ENCODE measurements at places on chromosomes 2 and 18. TPM values are rescaled to one million over a fixed set of nuclear protein-coding genes. Genes with fewer than 3 reads are reported as not detected.
A peak's percentile ranks its signal among the peaks of the same experiment; 100 is the strongest.

DNA sequence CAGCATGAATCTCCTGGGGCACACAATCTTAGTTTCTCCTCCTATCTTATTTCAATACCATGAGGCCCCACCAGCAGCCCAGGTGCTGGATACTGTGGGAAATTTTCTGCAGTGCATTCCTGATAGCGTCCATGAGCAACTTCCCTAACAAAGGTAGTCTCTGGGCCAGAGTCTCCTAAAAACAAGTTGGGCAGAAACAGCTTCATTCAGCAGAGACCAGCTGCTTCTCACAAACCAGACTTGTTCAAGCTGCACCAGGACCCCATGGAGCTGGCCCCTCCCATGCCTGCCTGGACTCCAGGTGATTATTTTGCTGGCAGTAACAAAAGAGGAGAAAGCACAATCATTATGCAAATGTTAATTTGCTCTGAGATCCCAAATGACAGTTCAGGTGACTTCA is 31.4 kb downstream of the MYO5B start:
- no peak overlapping the region for H3K4me3 ChIP-seq
- H3K27me3 ChIP-seq = no peaks in the 10 kb centered on the region
- H3K27ac ChIP-seq = no peak overlapping the region
- no peak for DNase-seq
- H3K4me1 ChIP-seq = no peaks in the 10 kb centered on the region

DNA sequence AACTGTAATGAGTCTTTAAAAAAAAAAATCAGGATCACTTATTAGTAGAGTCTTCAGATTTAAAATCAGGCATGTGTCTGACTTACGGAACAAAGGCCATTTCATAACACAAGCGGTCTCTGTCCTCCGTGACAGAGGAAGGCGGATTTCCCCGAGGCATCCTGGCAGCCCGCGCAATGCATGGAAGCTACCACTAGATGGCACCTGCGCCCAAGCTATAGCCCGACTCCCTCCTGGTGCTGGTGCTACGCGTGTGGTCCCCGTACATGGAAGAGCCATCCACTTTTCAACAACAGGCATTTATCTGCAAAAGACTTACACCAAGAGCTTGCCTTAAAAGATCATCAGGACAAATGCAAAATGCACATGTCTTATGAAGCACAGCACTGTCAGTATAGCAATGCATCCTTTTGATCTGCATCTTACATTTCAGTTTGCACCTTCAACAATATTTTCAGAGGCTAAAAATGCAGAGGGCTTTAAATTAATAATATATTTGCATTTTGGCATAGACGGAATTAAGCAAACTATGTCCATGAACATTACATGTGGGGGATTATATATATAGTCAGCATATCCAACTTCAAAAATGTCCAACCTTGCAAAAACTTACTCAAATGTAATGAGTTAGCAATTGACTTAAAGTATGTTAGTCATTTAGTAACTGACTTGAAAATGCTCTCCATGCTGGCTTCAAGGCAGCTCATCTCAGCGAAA is 96.0 kb downstream of the ZNF516 start:
- no peaks in the 10 kb centered on the region for H3K36me3 ChIP-seq
- DNase-seq = peak; percentile 94
- no peak overlapping the region for H3K4me3 ChIP-seq
- no peaks in the 10 kb centered on the region for H3K27me3 ChIP-seq

- H3K27me3 ChIP-seq = no peaks in the 10 kb centered on the region
- H3K36me3 ChIP-seq = no peaks in the 10 kb centered on the region
- no peak overlapping the region for H3K27ac ChIP-seq
Measured at GRCh38 chr2:149169656-149170055, 131.2 kb downstream of the LYPD6B start.

DNA sequence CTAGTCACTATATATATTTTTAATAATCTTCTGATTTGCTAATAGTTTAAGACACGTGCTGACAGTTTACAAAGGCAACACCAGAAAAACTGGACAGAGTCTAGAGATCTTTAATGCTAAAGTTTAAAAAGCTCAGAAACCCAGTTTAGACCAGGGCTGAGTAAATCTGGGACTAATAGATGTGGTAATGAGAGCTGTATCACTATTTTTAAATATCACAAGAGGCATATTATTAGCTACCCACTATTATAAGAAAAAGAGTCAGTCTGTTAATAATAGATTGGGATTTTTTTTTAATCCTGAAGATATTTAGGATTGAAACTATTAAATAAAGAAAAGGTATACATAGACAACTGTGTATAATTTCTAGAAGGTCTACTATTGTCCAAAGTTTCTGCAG is 299.9 kb downstream of the ZEB2 start:
- H3K27ac ChIP-seq = no peak overlapping the region
- H3K4me3 ChIP-seq = no peak overlapping the region
- no peaks in the 10 kb centered on the region for H3K36me3 ChIP-seq
- H3K4me1 ChIP-seq = no peaks in the 10 kb centered on the region

DNA sequence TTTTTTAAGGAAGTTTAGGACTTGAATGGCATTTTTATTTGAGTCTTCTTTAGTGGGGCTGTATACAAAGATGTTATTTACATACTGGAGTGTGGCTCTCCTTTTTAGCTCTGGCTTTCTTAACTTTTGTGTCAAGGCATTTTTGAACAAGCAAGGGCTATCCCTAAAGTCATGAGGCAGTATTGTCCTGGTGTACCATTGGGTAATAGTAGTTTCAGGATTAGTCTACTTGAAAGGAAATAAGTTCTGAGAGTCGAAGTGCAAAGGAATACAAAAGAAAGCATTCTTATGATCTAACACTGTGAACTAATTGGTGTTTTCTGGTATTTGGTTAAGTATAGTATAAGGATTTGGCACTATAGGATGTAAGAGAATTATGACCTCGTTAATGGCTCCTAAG is 1.9 kb upstream of the CYP27A1 start:
- no peaks in the 10 kb centered on the region for H3K36me3 ChIP-seq
- DNase-seq = no peak
- no peak overlapping the region for H3K4me3 ChIP-seq
- no peak overlapping the region for H3K27ac ChIP-seq
- no peaks in the 10 kb centered on the region for H3K27me3 ChIP-seq

- DNase-seq = no peak
- H3K4me1 ChIP-seq = no peaks in the 10 kb centered on the region
- no peak overlapping the region for H3K4me3 ChIP-seq
- no peaks in the 10 kb centered on the region for H3K36me3 ChIP-seq
Measured at GRCh38 chr18:6013171-6013810, 118.0 kb upstream of the TMEM200C start.

- DNase-seq = peak; percentile 45
- H3K27ac ChIP-seq = no peak overlapping the region
- H3K36me3 ChIP-seq = no peaks in the 10 kb centered on the region
- H3K4me1 ChIP-seq = no peaks in the 10 kb centered on the region
Measured at GRCh38 chr18:74532511-74533025, 1.7 kb upstream of the CNDP1 start.

DNA sequence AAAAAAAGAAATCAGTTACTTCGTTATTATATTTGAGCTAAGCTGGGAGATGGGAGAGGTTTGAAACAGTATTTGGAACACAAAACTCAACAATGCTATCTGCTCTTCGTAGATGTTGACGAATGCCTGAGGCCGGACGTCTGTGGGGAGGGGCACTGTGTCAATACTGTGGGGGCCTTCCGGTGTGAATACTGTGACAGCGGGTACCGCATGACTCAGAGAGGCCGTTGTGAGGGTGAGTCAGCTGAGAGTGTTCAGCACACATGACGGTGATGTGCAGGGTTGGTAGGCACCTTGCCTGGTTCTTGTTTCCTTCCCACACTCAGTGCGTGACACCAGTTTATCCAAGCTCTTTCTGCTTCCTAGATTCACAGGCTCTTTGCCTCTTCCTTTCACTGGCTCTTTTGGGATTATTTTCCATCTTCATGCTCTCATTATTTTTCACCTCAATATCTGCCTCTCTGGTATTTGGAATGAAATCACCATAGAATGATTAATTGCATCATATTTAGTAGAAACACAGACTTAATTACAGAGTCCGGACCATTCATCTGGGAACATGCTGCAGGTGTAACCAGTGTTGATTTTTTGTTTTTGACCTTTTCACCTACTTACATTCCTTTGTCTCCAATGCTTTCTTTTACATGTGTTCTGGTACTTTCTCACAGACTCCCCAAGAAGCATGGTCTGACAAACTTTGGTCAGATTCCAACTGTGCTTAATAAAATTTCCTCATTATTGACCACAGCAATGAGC is 200.6 kb upstream of the RASGRP3 start:
- H3K27me3 ChIP-seq = no peaks in the 10 kb centered on the region
- H3K4me3 ChIP-seq = no peak overlapping the region
- DNase-seq = peak; percentile 79
- no peaks in the 10 kb centered on the region for H3K4me1 ChIP-seq
- H3K36me3 ChIP-seq = no peaks in the 10 kb centered on the region
- peak overlapping the region; percentile 65 for H3K27ac ChIP-seq

DNA sequence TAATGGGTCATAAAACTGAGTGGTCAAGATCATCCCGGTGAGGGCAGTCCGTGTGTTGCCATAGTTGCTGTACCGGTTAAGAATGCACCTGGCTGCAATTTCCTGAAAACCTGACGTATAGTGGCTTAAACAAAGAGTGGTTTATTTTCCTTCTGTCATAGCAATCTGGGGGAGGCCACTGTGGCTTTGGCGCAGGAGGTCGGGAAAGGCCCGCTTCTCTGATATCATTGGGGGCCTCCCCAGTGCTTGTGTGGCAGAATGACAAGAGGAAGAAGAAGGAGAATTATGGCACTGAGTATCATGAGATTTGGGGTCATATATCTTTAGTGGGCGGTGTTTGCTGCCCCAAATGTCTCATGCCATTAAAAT is 4.4 kb downstream of the C2orf92 start:
- H3K27me3 ChIP-seq = no peaks in the 10 kb centered on the region
- no peak overlapping the region for H3K27ac ChIP-seq
- H3K4me1 ChIP-seq = no peaks in the 10 kb centered on the region
- no peaks in the 10 kb centered on the region for H3K36me3 ChIP-seq
- no peak overlapping the region for H3K4me3 ChIP-seq

DNA sequence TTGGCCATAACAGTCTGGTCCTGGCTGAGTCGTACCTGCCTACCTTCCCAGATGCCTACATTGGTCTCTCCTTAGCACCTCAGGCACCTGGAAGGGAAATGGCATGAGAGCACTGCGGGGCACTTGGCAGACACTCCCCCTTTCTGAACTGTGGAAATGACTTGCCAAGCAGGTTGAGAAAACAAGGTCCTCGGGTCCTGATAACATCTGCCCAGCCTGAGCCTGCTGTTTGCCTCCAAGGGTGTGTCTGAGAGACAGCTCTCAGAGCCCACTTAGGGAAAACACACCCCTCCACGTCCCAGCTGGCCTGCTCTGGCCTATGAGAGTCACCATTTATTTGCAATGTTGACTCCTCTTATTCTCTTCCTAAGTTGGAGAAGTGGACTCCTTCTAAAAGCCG is 10.5 kb downstream of the FAM110C start:
- no peak overlapping the region for H3K27ac ChIP-seq
- H3K27me3 ChIP-seq = no peaks in the 10 kb centered on the region
- no peaks in the 10 kb centered on the region for H3K36me3 ChIP-seq
- DNase-seq = no peak

- DNase-seq = no peak
- H3K4me1 ChIP-seq = no peaks in the 10 kb centered on the region
- H3K36me3 ChIP-seq = no peaks in the 10 kb centered on the region
- no peak overlapping the region for H3K4me3 ChIP-seq
Measured at GRCh38 chr2:101464841-101465240, 10.1 kb downstream of the RFX8 start.

GRCh38 chr2:201777869-201778268 is 2.9 kb downstream of the ALS2 start:
- H3K27ac ChIP-seq = no peak overlapping the region
- no peak overlapping the region for H3K4me3 ChIP-seq
- H3K36me3 ChIP-seq = no peaks in the 10 kb centered on the region
- no peaks in the 10 kb centered on the region for H3K27me3 ChIP-seq
- DNase-seq = no peak

DNA sequence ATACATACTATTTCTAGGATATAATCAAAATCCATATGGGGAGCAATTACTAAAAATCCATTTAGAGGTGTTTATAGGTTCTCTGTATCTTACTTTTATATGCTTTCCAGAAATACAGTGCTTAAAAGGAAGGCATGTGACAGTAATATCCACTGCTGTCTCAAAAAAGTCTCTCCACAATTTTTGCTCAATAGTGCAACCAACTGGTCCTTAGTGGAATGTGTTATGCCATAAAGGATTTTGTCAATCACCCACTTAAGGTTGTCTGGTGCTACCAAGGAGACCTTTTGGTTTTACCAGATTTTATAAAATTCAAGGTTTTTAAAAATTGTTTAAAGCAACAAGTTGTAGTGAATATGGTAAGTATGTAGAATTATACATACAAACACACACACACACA is 328.5 kb upstream of the DSEL start:
- no peaks in the 10 kb centered on the region for H3K27me3 ChIP-seq
- no peaks in the 10 kb centered on the region for H3K4me1 ChIP-seq
- H3K4me3 ChIP-seq = no peak overlapping the region
- no peak overlapping the region for H3K27ac ChIP-seq

DNA sequence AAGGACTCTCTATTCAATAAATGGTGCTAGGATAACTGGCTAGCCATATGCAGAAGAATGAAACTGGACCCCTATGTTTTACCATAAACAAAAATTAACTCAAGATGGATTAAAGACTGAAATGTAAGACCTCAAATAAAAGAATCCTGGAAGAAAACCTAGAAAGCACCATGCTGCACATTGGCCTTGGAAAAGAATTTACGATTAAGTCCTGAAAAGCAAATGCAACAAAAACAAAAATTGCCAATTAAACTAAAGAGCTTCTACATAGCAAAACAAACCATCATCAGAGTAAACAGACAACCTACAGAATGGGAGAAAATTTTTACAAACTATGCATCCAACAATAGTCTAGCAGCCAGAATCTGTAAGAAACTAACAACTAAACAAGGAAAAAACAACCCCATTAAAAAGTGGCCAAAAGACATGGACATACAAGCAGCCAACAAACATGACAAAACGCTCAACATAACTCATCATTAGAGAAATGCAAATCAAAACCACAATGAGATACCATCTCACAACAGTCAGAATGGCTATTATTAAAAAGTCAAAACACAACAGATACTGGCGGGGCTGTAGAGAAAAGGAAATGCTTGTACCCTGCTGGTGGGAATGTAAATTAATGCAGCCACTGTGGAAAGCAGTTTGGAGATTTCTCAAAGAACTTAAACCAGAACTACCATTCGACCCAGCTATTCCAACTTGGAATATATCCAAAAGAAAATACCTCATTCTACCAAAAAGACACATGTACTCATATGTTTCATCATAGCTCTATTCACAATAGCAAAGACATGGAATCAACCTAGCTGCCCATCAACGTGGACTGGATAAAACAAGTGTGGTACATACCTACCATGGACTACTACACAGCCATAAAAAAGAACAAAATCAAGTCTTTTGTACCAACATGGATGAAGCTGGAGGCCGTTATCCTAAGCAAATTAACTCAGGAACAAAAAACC is 30.6 kb downstream of the SEPTIN10 start:
- DNase-seq = no peak
- no peaks in the 10 kb centered on the region for H3K36me3 ChIP-seq
- no peak overlapping the region for H3K27ac ChIP-seq
- no peaks in the 10 kb centered on the region for H3K4me1 ChIP-seq
- no peaks in the 10 kb centered on the region for H3K27me3 ChIP-seq
- H3K4me3 ChIP-seq = no peak overlapping the region

- no peak for DNase-seq
- H3K27ac ChIP-seq = no peak overlapping the region
- H3K4me1 ChIP-seq = no peaks in the 10 kb centered on the region
- no peak overlapping the region for H3K4me3 ChIP-seq
- no peaks in the 10 kb centered on the region for H3K27me3 ChIP-seq
Measured at GRCh38 chr18:49520661-49521145, 33.7 kb upstream of the C18orf32 start.

GRCh38 chr2:101558740-101559525 is 84.0 kb upstream of the RFX8 start:
- peaks cover 14% of the 10 kb centered on the region for H3K4me1 ChIP-seq
- H3K27ac ChIP-seq = peak overlapping the region; percentile 77
- H3K36me3 ChIP-seq = no peaks in the 10 kb centered on the region
- H3K4me3 ChIP-seq = no peak overlapping the region
- no peaks in the 10 kb centered on the region for H3K27me3 ChIP-seq

Gene HOXD9
- 27.1 TPM for total RNA-seq

Gene CLIP4
- total RNA-seq = 83.9 TPM
